ENCODE measurements at places on chromosomes 12 and 14. TPM values are rescaled to one million over a fixed set of nuclear protein-coding genes. Genes with fewer than 3 reads are reported as not detected.

DNA sequence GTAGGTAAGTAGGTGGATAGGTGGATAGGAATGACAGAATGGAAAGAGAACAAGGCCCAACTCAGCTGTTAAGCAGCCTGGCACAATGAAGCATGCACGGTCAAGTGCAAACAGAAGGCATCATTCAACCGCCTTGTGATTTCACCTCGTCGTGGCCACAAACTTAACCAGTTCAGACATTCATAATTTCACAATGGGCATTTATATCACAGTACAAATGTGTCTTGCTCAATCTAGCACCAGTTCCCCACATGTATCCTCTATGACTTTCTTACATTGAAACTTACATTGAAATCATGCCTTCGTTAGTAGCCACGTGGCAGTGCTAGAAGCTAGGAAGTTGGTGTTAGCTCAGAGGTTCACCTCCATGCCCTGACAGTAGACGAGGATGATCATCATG is 207.5 kb downstream of the ETV6 start:
- DNase-seq: no peak

- peak; percentile 66 for DNase-seq
These were observed 126.7 kb upstream of the HIF1A start for GRCh38 chr14:61568572-61569011.

- no peak for DNase-seq
These were observed 147.6 kb downstream of the FOXN3 start for GRCh38 chr14:89269404-89269803.

GRCh38 chr12:32868885-32869284 is 27.7 kb downstream of the PKP2 start:
- no peak for DNase-seq

GRCh38 chr12:39935275-39935674 is 170.6 kb downstream of the SLC2A13 start:
- no peak for DNase-seq

DNA sequence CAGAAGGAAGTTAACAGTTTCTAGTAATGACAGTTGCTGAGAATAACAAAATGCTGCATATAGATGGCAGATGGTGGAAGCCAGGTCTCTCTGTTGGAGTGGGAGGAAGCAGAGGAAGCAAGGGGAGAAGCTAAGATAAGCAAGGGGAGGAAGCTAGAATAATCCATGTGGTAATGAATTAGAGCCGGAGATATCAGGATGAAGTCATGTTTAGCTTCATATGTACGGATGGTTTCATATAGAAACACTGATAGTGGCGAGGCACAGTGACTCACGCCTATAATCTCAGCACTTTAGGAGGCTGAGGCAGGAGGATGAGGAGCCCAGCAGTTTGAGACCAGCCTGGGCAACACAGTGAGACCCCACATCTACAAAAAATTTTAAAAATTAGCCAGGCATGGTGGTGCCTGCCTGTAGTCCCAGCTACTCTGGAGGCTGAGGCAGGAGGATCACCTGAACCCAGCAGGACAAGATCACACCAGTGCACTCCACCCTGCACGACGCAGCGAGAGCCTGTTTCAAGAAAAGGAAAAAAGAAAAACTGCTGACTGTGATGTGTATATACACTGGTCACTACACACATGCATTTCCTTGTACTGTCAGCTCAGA is 49.2 kb downstream of the ANAPC7 start:
- no peak for DNase-seq

DNA sequence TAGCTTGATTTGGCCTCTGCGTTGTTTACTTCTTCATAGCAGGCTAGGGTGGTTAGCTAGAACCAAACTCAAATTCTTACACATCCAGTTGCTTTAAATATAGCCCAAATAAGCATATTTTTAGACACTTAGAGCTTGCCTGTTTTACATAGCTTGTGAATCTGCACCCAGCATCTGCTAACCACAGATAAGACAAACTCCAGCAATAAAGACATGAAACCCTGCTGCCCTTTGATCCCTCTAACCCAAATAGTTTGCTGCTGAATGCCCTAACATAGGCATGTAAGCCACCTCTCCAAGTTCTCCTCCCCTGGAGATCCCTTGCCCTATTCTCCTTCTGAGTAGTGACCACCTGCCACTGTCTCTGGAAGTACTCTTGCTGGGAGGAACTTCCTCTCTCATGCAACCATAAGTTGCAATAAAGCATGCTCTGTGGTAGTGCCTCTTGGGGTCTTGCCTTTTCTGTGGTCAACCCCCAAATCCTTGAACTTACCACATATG is 185.6 kb downstream of the TMEM117 start:
- DNase-seq: no peak

DNA sequence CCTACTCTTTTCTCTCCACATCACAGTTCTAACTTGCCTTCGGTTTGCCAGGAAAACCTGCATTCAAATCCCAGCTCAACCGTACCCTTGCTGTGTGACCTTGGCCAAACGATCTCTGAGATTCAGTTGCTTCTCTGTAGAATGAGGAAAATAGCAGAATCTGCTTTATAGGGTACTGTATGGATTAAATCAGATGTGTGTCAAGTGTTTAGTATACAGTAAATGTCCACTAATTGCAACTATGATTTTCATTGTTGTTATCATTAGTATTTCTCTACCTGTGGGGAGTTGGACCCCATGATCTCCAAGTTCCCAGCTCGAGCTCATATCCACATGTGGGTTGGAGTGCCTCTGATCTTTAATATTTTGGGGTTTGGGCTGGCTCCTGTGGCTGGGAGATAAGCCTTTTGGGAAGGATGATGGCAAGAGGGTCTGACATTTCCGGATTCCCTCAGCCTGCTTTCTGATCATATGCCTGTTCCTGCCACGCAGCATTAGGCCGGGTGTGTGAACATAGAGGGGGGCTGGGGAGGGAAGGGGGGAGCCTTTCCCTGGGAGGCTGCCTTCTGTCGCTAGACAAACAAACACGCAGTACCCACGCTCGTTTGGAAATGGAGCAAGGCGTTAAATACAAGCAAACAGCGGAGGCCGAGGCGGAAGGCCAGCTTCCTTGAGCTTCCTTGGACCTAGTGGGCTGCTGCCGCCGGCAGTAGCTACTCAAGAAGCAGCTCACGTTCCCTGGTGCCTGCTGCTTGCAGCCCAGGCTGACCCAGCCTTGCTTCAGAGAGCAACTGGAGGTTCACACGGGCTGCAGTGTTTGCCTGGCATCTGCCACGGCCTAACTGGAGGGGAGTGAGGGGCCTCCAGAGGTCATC is 213.5 kb upstream of the LHX5 start:
- DNase-seq: no peak

CLEC6A gene
- not detected for total RNA-seq

LRCOL1 gene
- not detected for total RNA-seq
